ENCODE measurements at places on chromosomes 3 and 15. TPM values are rescaled to one million over a fixed set of nuclear protein-coding genes. Genes with fewer than 3 reads are reported as not detected.

The ALDH1L1 gene
- total RNA-seq = 0.51 TPM

The UBAP1L gene
- total RNA-seq = 4.7 TPM

The PIGZ gene
- 1.4 TPM for total RNA-seq

The CYP8B1 gene
- total RNA-seq = 0.09 TPM

The IL16 gene
- 45.4 TPM for total RNA-seq

The SETD2 gene
- total RNA-seq = 107 TPM

The RPP25 gene
- total RNA-seq = 15.2 TPM

- no peaks in the 10 kb centered on the region for H3K4me1 ChIP-seq
- H3K4me3 ChIP-seq = no peak overlapping the region
- H3K27me3 ChIP-seq = no peaks in the 10 kb centered on the region
- H3K27ac ChIP-seq = no peak overlapping the region
Measured at GRCh38 chr3:155179966-155180757, 100.0 kb downstream of the MME start.

- H3K36me3 ChIP-seq = no peaks in the 10 kb centered on the region
- H3K27me3 ChIP-seq = no peaks in the 10 kb centered on the region
- H3K4me3 ChIP-seq = no peak overlapping the region
- H3K4me1 ChIP-seq = peaks cover 38% of the 10 kb centered on the region
- H3K27ac ChIP-seq = no peak overlapping the region
Measured at GRCh38 chr3:124784686-124785382, 54.6 kb downstream of the UMPS start.

DNA sequence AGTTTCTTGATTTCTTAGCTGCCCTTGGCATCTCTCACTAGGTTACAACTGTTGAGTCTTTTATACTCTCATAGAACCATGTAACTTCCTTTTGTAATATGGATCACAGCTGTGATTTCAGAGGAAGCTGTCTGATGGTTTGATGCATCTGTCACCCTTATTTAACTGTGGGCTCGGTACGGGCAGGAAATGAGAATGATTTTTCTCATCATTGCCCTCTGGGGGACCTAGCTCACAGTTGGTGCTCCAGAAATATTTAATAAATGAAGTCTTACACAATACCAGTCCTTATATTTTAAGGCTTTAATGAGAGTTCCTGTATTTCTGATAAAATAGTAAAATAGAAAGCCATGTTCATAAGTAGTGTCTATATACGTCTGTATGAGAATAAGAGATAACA, 151.2 kb downstream of the EBLN2 start:
- H3K36me3 ChIP-seq = no peaks in the 10 kb centered on the region
- H3K27me3 ChIP-seq = no peaks in the 10 kb centered on the region

DNA sequence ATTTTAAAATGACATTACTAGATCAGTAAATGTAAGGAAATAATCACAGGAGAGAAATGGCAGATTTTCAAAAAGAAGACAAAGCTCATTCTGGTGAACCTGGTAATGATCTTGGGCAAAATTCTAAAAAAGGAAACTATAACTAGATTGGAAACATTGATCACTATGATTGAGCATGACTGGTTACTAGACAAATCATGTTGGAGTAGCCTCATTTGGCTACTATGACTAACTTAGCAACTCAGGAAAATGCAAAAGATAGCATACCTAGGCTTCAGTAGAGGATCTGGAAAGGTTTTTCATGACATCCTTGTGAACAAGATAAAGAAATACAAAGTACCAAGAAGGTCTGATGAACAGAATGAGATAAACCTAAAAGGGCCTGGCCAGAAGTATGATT, 7.6 kb upstream of the TMF1 start:
- peaks cover 24% of the 10 kb centered on the region for H3K36me3 ChIP-seq
- no peaks in the 10 kb centered on the region for H3K4me1 ChIP-seq
- H3K27ac ChIP-seq = no peak overlapping the region
- DNase-seq = no peak
- no peaks in the 10 kb centered on the region for H3K27me3 ChIP-seq

GRCh38 chr3:155178810-155179436, 98.8 kb downstream of the MME start:
- no peaks in the 10 kb centered on the region for H3K27me3 ChIP-seq
- DNase-seq = no peak
- H3K4me1 ChIP-seq = no peaks in the 10 kb centered on the region

- no peak overlapping the region for H3K27ac ChIP-seq
- DNase-seq = no peak
- no peaks in the 10 kb centered on the region for H3K27me3 ChIP-seq
Measured at GRCh38 chr3:196652961-196653795, 13.7 kb downstream of the NRROS start.

DNA sequence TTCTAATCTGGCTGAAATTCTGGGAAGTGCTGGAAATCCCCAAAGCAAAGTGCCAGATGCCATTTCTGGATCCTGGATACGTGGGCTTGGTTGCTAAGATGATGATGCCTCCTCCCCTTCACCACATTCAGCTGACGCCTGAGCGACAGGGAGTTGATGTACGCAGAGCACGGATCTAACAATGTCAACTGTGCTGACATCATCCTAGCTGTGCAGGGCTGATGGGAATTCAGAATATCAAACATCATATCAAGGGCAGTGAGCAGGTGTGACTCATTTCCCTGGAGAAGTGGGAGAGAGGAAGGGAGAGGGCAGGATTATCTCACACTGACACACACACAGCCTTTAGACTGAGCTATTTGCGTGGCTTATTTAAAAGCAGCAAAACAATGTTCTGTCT, 92.6 kb upstream of the ZBTB20 start:
- no peaks in the 10 kb centered on the region for H3K36me3 ChIP-seq
- DNase-seq = peak; percentile 17
- H3K4me1 ChIP-seq = no peaks in the 10 kb centered on the region
- no peak overlapping the region for H3K4me3 ChIP-seq
- H3K27me3 ChIP-seq = no peaks in the 10 kb centered on the region
- no peak overlapping the region for H3K27ac ChIP-seq

DNA sequence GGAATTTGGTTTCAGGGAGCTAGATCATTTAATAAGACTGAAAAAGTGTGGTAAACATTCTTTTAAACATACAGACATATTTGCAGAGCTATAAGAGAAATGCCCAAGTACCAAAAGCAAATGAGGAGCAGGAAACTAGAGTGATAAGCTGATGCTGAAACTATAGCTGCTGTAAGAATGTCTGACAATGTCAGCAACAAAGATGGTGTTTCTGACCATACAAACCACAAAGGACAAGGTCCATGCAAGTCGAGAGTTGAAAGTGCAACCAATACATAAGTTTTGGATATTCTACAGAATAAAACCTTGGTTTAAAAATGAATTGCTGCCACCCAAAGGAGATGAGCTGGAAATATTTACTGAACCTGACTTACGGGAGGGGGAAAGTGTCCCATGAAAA, 610.2 kb downstream of the TBL1XR1 start:
- no peaks in the 10 kb centered on the region for H3K36me3 ChIP-seq
- no peak for DNase-seq
- H3K4me3 ChIP-seq = no peak overlapping the region
- no peak overlapping the region for H3K27ac ChIP-seq
- no peaks in the 10 kb centered on the region for H3K4me1 ChIP-seq
- H3K27me3 ChIP-seq = no peaks in the 10 kb centered on the region

GRCh38 chr3:11582191-11582968, 61.3 kb downstream of the VGLL4 start:
- peaks cover 12% of the 10 kb centered on the region for H3K4me1 ChIP-seq
- no peaks in the 10 kb centered on the region for H3K27me3 ChIP-seq
- H3K27ac ChIP-seq = peak overlapping the region; percentile 76
- H3K36me3 ChIP-seq = no peaks in the 10 kb centered on the region

DNA sequence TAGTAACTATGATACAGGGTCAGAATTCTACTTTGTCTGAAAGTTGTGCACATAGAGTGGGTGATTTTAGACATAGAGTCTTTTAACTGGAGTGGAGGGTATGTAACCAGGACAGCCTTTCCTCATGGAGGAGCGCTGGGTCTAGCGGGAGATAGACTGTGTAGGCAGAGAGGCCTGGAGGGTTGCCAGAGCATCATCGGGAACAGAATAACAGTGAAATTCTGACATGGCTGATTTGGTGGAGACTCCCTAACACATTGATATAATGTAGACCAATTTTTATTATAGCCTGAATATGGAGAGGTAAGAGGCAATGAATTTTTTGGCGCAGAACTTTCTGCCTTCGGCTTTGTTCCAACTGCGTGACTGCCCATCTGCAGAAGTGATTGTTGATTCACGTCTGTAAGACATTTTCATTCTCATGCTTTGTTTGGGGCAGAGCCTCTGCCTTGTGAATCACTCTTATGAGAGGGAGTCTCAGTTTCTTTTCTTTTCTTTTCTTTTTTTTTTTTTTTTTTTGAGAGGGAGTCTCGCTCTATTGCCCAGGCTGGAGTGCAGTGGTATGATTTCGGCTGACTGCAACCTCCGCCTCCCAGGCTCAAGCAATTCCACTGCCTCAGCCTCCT, 16.0 kb downstream of the LPP start:
- H3K36me3 ChIP-seq = no peaks in the 10 kb centered on the region
- H3K4me1 ChIP-seq = peaks cover 5% of the 10 kb centered on the region
- no peak overlapping the region for H3K27ac ChIP-seq
- peak; percentile 40 for DNase-seq
